Epithelial cell of umbilical artery (primary cell): ENCODE measurements at places on chromosomes 2 and 18. TPM values are rescaled to one million over a fixed set of nuclear protein-coding genes. Genes with fewer than 3 reads are reported as not detected.

ALMS1 gene
- 9.9 and 10.4 TPM in 2 replicates for total RNA-seq

CDK15 gene
- total RNA-seq: 0.30 TPM in 1 of 2 replicates, not detected in the other

NT5C1B gene
- not detected in 2 replicates for total RNA-seq

PDE1A gene
- total RNA-seq: 0.46 and 0.65 TPM in 2 replicates
